ENCODE measurements at places on chromosomes 16 and 17.

DNA sequence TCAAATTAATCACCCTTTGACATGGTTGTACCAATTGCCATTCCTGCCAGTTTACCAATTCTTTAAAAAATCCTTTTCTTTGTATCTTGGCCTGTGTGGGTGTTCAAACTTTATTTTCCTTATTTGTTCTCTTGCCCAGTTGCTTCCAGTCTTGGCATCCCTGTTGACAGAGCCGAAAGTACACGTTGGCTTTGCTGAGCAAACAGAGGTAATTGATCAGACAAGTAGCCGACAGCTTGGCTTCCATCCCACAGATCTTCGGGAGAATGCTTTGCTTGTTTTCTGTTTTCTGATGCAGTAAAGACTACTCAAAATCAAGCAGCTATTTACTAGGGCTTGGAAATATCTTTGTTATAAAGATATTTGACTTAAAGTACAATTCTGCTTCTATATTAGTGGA, 506.8 kb upstream of the SALL1 start:
- no peak for DNase-seq

GRCh38 chr16:78097548-78097947, 1.9 kb upstream of the WWOX start:
- DNase-seq: no peak

DNA sequence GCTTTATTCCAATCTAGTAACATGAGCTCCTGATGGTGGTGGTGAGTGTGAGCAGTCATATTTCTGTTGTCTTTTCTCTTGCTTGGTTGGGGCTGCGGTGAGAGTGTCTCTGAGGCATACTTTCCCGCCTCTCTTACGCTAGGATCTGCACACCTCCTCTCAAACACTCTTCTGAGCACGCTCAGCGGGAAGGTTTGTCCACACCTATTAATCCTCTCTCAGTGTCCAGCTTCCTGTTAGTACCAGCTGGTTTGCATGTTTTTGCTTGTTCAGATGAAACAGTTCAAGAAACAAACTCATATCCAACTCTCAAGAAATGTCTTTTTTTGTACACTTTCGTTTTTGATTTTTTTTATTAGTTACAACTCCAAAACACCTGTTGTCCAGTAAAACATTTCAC, 89.5 kb downstream of the CCDC182 start:
- no peak for DNase-seq

GRCh38 chr16:86899151-86899550, 320.8 kb downstream of the FOXL1 start:
- no peak for DNase-seq

DNA sequence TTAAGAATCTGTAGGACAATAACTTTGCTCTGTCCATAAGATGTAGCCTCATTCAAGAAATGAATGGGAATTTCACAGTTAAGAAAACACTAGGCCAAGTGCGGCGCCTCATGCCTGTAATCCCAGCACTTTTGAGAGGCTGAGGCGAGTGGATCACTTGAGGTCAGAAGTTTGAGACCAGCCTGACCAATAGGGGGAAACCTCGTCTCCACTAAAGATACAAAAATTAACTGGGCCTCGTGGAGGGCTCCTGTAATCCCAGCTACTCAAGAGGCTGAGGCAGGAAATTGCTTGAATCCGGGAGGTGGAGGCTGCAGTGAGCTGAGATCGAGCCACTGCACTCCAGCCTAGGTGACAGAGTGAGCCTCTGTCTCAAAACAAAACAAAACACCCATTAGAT, 19.9 kb upstream of the RSL1D1 start:
- DNase-seq: no peak

- DNase-seq: no peak
These were observed 917 bp downstream of the YWHAE start for GRCh38 chr17:1398931-1399678.

- DNase-seq: no peak
These were observed 19.8 kb upstream of the PIK3R6 start for GRCh38 chr17:8887301-8887700.

GRCh38 chr17:41163828-41164227, 3.3 kb upstream of the KRTAP4-4 start:
- DNase-seq: no peak

DNA sequence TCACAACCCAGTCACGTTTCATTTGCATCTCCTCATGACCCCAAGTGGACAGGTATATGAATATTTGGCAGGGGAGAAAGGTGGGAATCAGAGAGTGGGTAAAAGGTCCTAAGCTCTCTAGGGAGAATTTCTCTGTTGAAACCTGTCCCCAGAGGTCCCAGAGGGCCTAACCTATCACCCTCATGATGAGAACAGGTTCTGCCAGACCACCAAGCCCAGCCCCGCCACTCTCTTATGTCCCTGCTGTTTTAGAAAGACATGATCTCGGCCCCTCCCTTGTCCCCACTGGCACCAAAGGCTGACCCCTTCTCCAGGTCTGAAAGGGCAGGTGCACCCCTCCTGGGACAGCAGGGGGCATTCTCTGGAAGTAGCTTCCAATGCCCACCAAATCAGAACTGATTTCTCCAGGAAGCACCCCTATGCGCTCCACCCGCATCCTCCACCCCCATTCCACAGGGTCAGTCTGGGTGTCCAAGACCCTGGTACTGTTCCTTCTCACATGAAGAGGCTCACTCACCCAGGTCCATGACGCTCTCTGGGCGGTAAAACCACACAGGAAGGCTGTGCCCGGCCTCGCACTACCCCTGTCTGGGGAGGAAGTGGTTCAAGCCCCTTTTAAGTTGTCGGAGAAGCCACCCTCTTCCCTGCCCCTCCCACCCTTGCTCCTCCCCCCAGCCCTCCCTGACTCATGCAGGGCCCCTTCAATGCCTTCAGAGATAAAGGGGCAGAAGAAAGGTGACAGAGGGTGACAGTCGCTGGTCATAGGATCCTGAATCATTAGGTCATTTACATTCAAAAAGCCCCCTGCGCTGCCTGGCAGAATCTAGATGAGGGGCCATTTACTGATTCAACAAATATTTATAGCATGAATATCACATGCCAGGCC, at the start of gene CCR7:
Gene CCR7, minus strand, starts transcription at position 590 of the 886 bp plus-strand sequence. Its CDS starts 63 bp downstream, at position 527.
- DNase-seq: no peak

- no peak for DNase-seq
These were observed 33.9 kb downstream of the CMTM4 start for GRCh38 chr16:66662445-66663194.

Measured in posterior cingulate gyrus (tissue), 11 donors.